Muscle of leg (tissue), 16 donors: ENCODE measurements at places on chromosomes 1 and 21. TPM values are rescaled to one million over a fixed set of nuclear protein-coding genes. Genes with fewer than 3 reads are reported as not detected.

LIN9 gene
- total RNA-seq = 6.6 TPM

SV2A gene
- 2.7 TPM for total RNA-seq

- peak; percentile 11 for DNase-seq
- H3K27me3 ChIP-seq = peaks cover 49% of the 10 kb centered on the region
- peak within 1 kb of the TSS; percentile 39 for H3K4me3 ChIP-seq
- H3K4me1 ChIP-seq = peaks cover 21% of the 10 kb centered on the region
These were observed at the start of gene DAB1 for GRCh38 chr1:57423656-57424211. DAB1 (minus strand) TSS chr1:57424060; CDS start chr1:57291030, 133,030 bp downstream.

- no peaks in the 10 kb centered on the region for H3K36me3 ChIP-seq
- H3K4me3 ChIP-seq = no peak overlapping the region
- no peak overlapping the region for H3K27ac ChIP-seq
- H3K4me1 ChIP-seq = no peaks in the 10 kb centered on the region
These were observed 30.0 kb downstream of the TNR start for GRCh38 chr1:175713381-175713780.

- no peak overlapping the region for H3K4me3 ChIP-seq
- no peaks in the 10 kb centered on the region for H3K4me1 ChIP-seq
- H3K27me3 ChIP-seq = no peaks in the 10 kb centered on the region
- no peak overlapping the region for H3K27ac ChIP-seq
- no peak for DNase-seq
- H3K36me3 ChIP-seq = no peaks in the 10 kb centered on the region
These were observed 255.1 kb upstream of the CXADR start for GRCh38 chr21:17257784-17258183.

GRCh38 chr1:62064829-62065407, 129.7 kb upstream of the L1TD1 start:
- no peak overlapping the region for H3K4me3 ChIP-seq
- no peak for DNase-seq
- peaks cover 11% of the 10 kb centered on the region for H3K4me1 ChIP-seq
- H3K27me3 ChIP-seq = no peaks in the 10 kb centered on the region
- H3K36me3 ChIP-seq = no peaks in the 10 kb centered on the region
- no peak overlapping the region for H3K27ac ChIP-seq

DNA sequence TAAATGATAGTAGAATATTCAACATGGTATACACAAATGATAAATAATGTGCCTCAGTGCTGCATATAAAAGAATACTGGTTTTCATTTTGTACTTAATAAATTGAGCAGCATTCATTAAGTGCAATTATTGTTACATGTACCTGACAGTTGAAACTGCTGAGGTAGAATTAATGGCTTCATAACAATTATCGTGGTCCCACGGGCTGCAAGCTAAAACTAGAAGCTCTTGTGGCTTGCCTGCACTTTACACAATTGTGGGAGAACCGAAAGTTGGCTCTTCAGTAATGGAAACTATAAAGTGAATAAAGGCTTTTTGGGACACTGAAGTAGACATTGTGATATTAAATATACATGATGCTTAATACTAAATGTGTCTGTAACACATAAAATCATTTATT, 23.2 kb downstream of the INSL5 start:
- no peaks in the 10 kb centered on the region for H3K4me1 ChIP-seq
- no peaks in the 10 kb centered on the region for H3K27me3 ChIP-seq
- H3K27ac ChIP-seq = no peak overlapping the region
- DNase-seq = peak; percentile 32
- H3K4me3 ChIP-seq = no peak overlapping the region
- H3K36me3 ChIP-seq = no peaks in the 10 kb centered on the region

DNA sequence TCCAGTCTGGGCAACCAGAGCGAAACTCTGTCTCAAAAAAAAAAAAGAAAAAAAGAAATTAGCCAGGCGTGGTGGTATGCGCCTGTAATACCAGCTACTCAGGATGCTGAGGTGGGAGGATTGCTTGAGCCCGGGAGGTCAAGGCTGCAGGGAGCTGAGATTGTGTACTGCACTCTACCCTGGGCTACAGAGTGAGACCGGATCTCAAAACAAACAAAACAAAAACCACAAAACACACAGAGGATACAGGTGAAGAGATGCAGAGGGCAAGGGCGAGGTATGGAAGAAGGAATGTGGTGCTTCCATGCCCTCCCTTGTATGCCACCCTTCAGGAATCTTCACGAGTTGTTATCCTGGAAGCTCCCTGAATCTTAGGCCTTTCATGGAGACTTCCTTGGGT, 68.5 kb downstream of the NDUFS5 start:
- no peak overlapping the region for H3K4me3 ChIP-seq
- peaks cover 20% of the 10 kb centered on the region for H3K4me1 ChIP-seq
- H3K27me3 ChIP-seq = no peaks in the 10 kb centered on the region
- DNase-seq = no peak

DNA sequence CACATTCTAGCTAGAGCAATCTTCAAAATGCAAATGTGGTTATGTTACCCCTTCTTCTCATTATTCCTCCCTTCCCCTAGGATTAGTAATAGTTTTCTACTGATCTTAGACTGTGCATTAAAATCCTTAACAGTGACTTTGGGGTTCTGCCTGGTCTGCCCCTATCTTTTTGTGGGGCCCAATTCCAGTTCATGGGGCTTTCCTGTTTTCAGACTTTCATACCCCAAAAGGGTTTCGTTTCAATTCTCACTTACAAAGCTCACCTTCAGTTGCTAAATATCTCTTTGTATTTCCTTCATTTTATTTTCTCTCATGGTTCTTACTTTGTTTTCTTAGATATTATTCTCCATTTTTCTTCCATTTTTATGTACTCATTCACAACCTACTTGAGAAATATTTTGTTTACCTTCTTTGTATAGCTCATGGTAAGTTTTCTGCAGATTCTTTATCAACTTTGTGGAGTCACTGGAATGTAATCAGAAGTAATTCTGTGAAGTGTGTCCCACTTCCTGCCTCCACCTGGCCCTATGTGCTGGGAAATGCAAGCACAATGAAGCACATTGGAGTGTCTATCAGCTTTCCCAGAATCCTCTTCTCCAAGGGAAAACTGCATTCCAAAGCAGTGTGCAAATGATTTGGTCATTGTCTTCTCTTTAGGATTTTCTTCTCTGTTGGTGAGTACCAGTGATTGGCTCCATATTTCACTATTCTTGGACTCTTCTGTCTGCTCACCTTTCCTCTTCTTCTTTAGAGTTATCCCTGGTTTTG, 350.2 kb downstream of the ZNF326 start:
- no peak overlapping the region for H3K4me3 ChIP-seq
- no peaks in the 10 kb centered on the region for H3K27me3 ChIP-seq
- H3K4me1 ChIP-seq = no peaks in the 10 kb centered on the region
- H3K27ac ChIP-seq = no peak overlapping the region
- H3K36me3 ChIP-seq = no peaks in the 10 kb centered on the region

- no peak overlapping the region for H3K27ac ChIP-seq
- no peak for DNase-seq
- H3K27me3 ChIP-seq = no peaks in the 10 kb centered on the region
- no peak overlapping the region for H3K4me3 ChIP-seq
These were observed 74.7 kb upstream of the BACH1 start for GRCh38 chr21:29224006-29224405.

AQP10 gene
- total RNA-seq = 0.04 TPM
